HFFc6 (cell line): ENCODE measurements at places on chromosomes 6 and 20.

DNA sequence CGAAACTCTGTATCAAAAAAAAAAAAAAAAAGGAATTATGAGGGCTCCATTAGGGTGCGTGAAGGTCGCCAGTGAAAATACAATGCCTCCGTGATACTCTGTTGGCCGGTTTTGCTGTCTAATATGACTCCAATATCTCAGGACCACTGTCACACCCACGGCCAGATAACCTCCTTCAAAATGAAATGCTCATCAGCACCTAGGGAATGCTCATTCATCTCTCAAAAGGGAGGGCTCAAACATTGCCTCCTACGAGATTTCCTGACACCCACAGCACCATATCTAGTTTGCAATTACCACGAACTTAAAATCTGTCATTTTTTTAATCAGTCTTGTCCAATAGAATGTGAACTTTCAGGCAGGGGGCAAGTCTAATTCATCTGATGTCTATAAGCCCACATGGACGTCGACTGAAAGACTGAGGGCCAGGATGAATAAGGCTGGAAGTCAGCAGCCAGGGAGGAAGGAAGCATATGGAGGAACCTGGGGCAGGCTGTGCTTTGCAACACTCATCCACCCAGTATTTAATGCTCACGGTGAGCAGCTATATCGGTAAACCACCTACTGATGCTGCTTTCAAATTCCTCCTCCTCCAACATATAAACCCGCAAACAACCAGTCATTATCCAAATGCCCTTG lies 42.8 kb downstream of the MAP3K5 start:
- DNase-seq = no peak

GRCh38 chr20:17694767-17695166 lies 5.0 kb upstream of the BANF2 start:
- no peak for DNase-seq

DNA sequence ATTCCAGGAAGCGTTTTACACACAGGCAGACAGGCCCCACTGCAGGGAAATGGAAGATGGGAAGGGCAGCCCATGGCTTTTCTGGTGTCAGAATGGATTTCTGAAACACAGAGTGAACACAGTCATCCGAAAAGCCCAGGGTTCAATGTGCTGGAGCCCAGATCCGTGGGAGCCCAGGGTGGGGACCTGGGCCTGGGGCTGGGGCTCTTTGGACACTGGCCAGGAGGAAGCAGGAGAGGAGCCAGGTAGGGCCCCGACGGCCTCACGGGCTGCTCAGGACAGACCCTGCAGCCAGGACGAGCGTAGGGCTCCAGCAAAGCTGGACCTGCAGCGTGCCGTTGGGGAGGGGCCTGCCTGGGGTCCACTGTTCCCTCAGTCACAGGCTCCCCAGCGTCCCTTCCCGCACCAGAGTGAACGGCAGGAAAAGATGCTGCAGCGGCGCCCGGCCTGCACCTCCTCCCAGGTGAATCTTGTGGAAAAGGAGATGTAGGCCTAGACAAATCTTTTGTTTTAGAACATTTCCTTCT lies 24.3 kb upstream of the LSM14B start:
- DNase-seq = no peak

DNA sequence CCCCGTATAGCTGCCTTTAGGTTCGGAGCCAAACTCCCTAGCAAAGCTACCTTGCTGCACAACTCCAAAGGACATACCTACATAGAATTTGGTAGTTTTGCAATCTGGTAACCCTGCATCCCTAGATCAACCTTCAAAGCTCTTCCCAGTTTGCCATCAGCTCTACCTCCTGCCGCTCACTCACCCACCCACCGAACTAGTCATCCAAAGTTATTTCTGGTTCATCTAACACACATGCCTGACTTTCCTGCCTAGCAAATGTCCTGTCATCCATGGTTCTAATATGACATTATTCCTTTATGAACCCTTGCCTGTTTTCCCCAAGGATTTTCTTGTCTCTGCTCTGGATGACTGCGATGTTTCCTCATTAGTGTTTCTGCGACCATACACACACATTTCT lies 21.6 kb downstream of the SPAG4 start:
- DNase-seq = no peak

DNA sequence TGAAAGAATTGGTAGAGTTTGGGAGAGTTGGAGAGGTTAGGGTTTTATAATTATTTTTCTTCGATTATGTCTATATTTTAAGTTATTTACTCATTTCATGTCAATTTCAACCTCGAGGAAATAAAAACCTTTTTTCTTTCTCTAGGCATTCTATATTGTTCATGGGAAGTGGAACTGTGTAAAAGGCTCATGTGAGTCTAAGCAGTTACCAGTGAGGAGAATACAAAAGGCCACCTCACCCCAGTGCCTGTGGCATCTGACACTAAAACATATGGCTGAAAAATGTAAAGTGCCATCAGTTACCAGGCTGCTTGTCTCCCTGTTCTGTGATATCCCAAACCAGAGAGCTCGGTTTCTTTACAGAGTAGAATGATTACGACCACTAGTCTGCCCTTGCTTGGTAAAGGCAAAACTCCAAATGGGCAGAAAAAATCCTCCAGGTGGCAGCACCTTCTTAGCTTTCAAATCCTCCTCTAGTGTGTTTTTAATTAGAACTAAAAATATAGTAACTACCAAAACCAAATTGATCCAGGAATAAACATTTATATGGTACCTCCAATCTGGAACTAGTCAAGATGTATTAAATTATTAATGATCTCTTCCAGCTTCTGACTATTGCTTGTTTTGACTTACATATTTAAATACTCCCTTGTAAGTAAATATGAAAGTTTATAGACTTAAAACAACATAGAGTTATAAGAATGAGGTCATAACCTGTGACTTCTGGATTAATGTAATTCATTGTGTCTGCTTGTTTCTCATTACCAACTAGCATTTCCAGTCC lies 122.6 kb upstream of the MCHR2 start:
- peak; percentile 74 for DNase-seq

- DNase-seq = peak; percentile 72
Observed at GRCh38 chr6:82741325-82741995, 324.2 kb downstream of the UBE3D start.

DNA sequence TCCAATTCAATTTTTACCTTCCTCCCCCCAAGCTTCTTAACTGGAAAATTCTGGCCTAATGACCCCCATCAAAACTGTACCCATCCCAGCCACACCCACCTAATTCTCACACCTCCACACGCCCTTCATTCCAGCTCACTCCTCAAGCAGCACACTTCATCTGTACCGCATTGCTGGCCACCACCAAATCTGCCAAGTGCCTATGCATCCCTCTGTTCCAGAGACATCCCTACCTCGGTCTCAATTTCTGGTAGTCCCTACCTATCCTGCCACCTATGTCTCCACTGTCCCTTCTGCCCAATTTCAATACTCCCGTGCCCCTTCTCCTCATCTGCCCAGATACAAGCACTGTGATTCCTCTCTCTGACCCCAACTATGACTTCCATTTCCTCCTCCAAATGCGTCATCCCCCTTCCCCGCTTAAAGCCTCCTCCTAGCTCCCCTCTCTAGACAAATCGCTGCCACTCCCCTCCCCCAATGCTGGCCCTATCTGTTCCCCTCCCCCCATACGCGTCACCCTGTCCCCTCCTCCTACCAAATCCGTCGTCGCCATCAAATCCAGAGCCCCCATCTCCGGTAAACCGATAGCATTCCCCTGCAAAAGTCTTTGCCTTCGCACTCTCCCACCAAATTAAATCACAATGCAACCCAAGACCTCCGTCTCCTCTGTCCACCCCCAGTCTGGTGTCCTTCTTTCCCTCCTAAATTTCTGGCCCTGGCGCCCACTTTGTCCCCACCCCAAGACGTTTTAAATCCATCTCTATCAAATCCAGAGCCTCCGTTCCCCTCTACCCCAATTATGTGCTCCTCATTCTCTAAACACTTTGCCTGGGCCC lies 1.2 kb downstream of the MTCH1 start:
- DNase-seq = peak; percentile 48

- DNase-seq = no peak
Observed at GRCh38 chr6:14353798-14354197, 236.2 kb downstream of the CD83 start.

DNA sequence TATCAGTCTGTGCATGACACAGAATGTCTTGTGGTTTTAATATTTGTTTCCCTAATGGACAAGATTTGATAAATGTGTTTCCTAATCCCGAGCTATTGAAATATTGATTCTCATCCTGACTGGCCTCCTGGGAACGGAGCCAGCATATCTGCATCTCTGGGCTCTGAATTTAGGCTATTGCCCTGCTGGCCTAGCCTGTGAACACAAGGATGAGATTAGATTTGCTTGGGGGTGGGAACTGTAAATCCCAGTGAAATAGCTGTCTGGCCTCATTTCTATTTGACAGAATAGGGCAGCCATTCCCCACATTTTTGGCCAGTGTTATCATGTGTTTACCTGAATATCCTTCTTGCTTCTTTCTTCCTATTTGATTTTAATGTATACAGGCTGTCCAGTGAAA lies 198.4 kb upstream of the SOX4 start:
- DNase-seq = no peak

- no peak for DNase-seq
Observed at GRCh38 chr6:74091136-74091793, 395.3 kb downstream of the CD109 start.

DNA sequence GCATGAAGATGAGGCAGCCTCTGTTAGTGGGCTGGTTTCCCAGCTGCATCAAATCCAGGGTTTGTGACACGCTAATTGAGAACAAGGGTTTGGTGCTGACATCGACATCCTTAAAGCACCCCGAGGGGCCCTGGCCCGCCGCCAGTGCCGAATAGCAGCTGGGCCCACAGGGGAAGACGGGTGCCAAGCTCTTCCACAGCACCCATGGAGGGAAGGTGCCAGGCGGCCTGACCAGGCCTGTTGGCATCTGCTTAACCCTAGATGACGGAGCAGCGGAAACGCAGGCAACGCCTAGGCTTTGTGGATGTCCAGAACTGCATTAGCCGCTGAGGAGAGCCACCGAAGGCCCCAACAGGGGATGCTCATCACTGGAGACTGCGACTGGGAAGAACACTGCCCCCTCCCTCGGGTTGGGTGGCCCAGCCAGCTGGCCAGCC lies 16.0 kb downstream of the UQCC2 start:
- DNase-seq = no peak

DNA sequence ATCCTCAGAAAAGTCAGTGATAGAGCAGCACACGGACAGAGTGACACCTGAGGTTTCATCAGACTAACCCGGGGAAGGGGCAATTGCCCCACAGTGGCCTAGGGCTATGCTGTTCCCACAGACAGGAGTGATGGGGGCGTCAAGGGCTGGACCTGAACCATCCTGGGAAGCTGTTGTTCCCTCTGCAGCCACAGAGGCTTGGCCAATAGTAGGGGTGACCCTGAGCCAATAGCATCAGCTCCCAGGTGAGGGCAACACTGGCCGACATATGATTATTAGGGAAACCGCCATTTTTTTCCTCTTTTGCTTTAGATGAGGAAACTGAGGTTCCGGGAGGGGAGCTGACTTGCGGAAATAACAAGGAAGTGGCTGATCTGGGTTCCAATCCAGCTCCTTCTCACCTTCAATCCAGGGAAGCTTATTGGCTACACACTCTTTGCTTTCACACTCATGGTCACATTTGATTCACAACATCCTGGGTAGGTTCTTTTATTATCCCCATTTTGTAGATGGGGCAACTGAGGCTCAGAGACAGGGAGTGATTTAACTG lies 126.0 kb downstream of the BMP7 start:
- no peak for DNase-seq

- DNase-seq = no peak
Observed at GRCh38 chr6:115982453-115982852, 78.2 kb downstream of the FRK start.
